ENCODE measurements at places on chromosomes 5 and 9. TPM values are rescaled to one million over a fixed set of nuclear protein-coding genes. Genes with fewer than 3 reads are reported as not detected.

Gene SEMA6A
- total RNA-seq = 105 TPM

Gene PCDHB11
- 4.7 TPM for total RNA-seq

Gene PITX1
- 16.2 TPM for total RNA-seq

Gene CCNI2
- 0.36 TPM for total RNA-seq

Gene ADAMTS2
- total RNA-seq = 2.1 TPM

Gene SLC45A2
- 2.4 TPM for total RNA-seq

Gene SLCO6A1
- 2.0 TPM for total RNA-seq

Gene MAMDC4
- total RNA-seq = 40.0 TPM

DNA sequence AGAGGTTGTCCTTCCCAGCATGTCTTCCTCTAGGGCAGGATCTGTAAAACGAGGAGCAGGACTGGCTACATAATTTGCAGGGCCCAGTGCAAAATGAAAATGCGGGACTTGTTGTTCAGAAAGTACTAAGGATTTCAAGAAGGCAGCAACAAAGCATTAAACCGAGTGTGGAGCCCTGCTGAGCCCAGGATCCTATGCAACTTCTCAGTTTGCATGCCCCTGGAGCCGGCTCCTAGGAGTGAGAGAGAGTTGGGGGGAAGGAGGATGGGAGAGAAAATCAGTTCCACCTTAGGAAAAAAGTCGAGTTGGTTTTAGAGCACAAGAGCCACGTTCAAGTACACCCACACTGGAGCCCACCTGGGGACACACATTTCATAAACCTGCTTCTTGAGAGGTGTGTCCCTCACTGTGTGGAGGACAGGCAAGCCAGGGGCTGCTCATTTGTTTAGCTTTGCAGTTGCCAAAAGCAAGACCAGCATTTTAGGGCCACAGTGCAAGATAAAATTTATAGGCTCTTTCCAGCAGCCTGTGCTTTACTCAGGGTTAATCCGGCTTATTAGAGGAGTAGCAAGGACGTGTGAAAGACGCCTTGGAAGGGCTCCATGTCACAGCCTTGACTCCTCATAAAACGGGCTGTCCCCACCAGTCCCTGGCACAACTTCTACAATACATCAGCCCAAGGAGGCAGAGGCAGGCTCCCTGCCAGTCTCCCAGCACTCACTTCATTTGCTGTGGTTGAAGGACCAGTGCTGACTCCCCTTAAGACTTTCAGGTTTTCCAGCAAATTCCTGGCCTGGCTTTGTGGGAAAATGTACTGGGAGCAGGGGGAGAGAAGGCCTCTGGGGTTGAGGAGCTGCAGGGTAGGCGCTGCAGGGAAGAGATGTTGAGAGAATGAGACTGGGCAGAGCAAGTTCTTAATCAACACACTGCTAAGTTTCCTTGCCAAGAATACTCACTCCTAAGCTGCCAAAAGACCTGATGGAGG, 159.7 kb upstream of the SEMA6A start:
- peaks cover 3% of the 10 kb centered on the region for H3K4me1 ChIP-seq
- no peaks in the 10 kb centered on the region for H3K36me3 ChIP-seq
- DNase-seq = no peak
- H3K27ac ChIP-seq = no peak overlapping the region

GRCh38 chr5:147400881-147401280, 109.0 kb downstream of the DPYSL3 start:
- DNase-seq = no peak
- H3K36me3 ChIP-seq = peaks cover 17% of the 10 kb centered on the region
- H3K4me1 ChIP-seq = no peaks in the 10 kb centered on the region
- no peak overlapping the region for H3K27ac ChIP-seq

GRCh38 chr5:39198127-39198526, 21.2 kb downstream of the FYB1 start:
- no peaks in the 10 kb centered on the region for H3K4me1 ChIP-seq
- DNase-seq = no peak
- H3K4me3 ChIP-seq = no peak overlapping the region
- H3K27ac ChIP-seq = no peak overlapping the region
- H3K27me3 ChIP-seq = peaks cover 5% of the 10 kb centered on the region

- peaks cover 23% of the 10 kb centered on the region for H3K4me1 ChIP-seq
- H3K36me3 ChIP-seq = no peaks in the 10 kb centered on the region
- no peak for DNase-seq
- H3K27me3 ChIP-seq = no peaks in the 10 kb centered on the region
- H3K4me3 ChIP-seq = no peak overlapping the region
Measured at GRCh38 chr5:64615895-64616294, 74.4 kb upstream of the SHISAL2B start.

DNA sequence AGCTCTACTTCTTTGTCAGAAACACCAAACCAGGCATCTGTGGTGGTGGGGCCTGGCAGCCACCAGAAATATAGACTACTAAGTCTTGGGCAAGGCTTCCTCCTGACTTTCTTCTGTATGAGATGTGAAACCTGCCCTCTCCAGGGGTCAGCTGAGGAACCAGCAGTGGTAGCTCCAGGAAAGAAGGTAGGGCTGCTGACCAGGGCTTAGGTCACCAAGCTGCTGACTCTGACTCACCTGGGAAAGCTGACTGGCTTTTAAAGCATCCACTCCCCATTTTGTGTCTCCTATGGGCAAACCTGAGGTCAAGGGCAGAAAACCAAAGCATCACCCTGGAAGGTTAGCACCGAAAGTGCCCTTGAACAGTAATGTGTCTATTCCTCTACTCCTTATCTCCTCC, 10.4 kb upstream of the SH3TC2 start:
- H3K36me3 ChIP-seq = no peaks in the 10 kb centered on the region
- no peak overlapping the region for H3K4me3 ChIP-seq
- DNase-seq = no peak
- H3K27me3 ChIP-seq = peaks cover 11% of the 10 kb centered on the region
- no peaks in the 10 kb centered on the region for H3K4me1 ChIP-seq

DNA sequence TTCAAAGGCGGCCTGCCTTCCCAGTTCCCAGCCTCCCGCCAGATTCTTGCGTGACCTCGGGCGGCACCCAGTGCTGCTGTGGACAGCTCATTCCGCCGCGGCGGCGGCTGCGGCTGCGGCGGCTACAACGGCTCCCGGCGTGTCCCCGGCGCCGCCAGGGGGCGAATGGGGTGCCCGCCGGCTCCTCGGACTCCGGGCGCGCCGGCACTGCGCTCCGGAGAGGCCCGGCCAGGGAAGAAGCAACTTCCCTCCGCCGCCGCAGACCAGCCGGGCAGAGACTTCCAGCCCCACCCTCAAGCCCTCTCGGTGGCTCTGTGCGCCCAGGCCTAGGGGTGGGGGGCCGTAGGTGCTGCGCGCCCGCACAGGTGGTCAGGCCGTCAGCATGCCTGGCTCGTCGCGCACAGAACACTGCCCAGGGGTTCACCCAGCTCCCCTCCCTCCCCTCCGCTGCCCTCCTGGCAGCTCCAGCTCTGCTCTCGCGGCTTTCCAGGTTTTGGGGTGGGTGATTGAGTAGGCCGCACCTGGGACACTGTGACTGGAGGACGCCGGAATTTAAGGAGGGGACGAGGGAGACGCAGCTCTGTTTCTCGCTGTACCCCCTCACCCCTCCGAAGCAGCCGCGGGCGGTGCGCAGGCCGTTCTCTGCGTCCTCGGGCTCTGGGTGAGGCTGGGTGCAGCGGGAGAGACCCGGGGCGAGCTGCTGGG, 20.2 kb downstream of the IGIP start:
- peaks cover 6% of the 10 kb centered on the region for H3K4me1 ChIP-seq
- H3K4me3 ChIP-seq = peak overlapping the region; percentile 70
- peak; percentile 72 for DNase-seq
- H3K27ac ChIP-seq = no peak overlapping the region

DNA sequence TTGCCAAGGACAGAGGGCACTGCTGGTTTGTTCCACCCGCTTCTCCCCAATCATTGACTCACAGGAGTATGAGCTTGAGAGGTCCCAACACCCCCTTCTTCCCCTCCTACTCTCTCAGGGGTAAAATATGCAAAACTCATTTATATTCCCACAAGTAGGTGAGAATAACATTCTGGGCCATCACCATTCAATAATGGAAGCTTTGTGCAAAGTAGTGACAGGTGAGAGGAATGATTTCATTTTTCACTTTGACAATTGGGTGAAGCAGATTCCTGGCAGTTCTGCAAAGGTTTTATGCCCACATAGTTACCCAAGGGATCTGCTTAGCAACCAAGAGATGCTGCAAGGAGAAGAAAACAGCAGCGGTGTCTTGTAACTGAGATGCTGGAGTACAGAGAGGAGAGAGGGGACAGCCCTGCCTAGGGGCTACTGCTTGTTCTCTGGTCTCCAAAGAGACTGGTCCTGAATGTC, 137.6 kb downstream of the CMYA5 start:
- H3K36me3 ChIP-seq = no peaks in the 10 kb centered on the region
- no peak for DNase-seq
- H3K27ac ChIP-seq = no peak overlapping the region
- no peak overlapping the region for H3K4me3 ChIP-seq

DNA sequence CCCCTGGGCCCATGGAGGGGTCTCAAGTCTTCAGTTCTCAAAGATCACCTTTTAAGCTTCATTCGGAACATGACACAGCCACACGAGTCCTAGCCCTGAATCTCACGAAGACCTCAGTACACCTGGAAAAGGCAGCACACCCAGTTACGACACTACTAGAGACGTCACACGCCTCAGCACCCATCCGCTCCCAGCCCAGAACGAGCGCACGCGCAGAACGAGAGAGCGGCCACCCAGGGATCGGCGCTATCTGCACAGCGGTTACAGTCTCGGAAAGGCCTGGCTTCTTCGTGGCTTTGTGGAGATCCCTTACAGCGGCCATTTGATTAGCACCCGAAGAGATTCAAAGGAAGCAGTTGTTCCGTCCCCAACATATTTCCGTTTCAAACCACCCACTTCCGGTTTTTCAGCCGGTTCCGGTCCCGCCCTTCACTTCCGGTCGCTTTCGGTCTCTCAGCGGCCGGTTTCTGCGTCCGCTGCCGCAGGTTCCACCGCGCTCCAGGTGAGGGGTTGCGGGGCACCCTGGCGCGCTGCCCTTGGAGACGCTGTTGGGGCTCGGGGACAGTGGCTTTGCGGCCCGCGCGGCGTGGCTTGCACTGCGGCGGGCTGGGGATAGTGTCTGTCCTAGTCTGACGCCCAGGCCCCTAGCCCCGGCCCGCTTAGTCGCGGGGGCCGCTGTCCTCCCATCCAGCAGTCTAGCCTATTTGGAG, at the start of gene UBLCP1:
UBLCP1 (plus strand) TSS at position 432 of the 710 bp plus-strand sequence. CDS start 5,626 bp downstream, outside the sequence.
- peaks cover 16% of the 10 kb centered on the region for H3K36me3 ChIP-seq
- peak; percentile 60 for DNase-seq
- H3K27me3 ChIP-seq = peaks cover 26% of the 10 kb centered on the region
- peak within 1 kb of the TSS; percentile 85 for H3K4me3 ChIP-seq
- peak within 1 kb of the TSS; percentile 96 for H3K27ac ChIP-seq
- H3K4me1 ChIP-seq = peaks cover 9% of the 10 kb centered on the region

DNA sequence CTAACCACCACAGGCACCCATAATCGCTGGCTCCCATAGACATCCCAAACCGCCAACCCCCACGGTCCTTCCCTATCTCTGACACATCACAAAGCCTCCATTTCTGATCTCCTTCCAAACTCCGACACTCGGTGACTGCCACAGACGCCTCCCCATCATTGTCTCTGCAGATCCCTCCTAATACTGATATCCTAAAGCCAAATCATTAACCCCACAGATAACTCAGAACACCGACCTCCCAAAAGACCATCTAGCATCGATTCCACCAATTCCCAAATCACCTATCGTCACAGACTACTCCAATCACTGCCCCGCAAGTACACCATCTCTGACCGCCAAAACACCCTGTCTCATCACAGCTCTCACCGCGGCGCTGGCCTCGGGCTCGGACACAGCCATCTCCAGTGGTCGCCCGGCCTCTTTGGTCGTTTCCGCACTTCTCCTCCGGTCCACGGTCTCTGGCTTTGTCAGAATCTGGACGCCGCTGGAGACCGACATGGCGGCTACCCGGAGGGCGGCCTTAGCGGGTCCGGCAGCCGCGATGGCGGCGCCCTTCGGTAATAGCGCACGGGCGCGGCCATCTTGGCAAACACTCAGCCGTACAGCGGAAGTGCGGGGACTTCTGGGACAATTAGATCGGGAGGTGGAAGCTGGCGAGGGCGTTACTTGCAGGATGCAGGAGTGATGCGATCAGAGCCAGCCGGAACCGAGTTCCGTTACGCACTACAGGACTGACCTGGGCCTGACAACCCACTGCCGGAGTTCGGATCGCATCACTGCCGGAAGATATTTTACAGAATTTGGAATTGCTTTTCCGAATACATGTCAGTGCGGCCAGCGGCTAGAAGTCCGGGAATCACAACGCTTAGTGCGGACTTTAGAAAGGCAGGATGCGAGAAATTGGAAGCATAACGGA, at the start of gene ZFP37:
ZFP37 (minus strand) TSS at position 534 of the 916 bp plus-strand sequence; CDS start at position 498, 36 bp downstream.
- peaks cover 12% of the 10 kb centered on the region for H3K27me3 ChIP-seq
- H3K36me3 ChIP-seq = no peaks in the 10 kb centered on the region
- DNase-seq = peak; percentile 73
- H3K27ac ChIP-seq = no peak within 1 kb of the TSS

- no peaks in the 10 kb centered on the region for H3K27me3 ChIP-seq
- peaks cover 7% of the 10 kb centered on the region for H3K36me3 ChIP-seq
- no peak for DNase-seq
Measured at GRCh38 chr5:150052956-150053712, 33.2 kb downstream of the CSF1R start.

- DNase-seq = no peak
- no peaks in the 10 kb centered on the region for H3K27me3 ChIP-seq
- no peaks in the 10 kb centered on the region for H3K4me1 ChIP-seq
- H3K27ac ChIP-seq = no peak overlapping the region
- no peak overlapping the region for H3K4me3 ChIP-seq
- no peaks in the 10 kb centered on the region for H3K36me3 ChIP-seq
Measured at GRCh38 chr9:94150279-94150828, 66.1 kb downstream of the PTPDC1 start.

GRCh38 chr5:56176871-56177533, 56.1 kb downstream of the ANKRD55 start:
- H3K4me3 ChIP-seq = no peak overlapping the region
- no peak overlapping the region for H3K27ac ChIP-seq
- no peaks in the 10 kb centered on the region for H3K4me1 ChIP-seq
- no peaks in the 10 kb centered on the region for H3K27me3 ChIP-seq

- no peak overlapping the region for H3K27ac ChIP-seq
- H3K36me3 ChIP-seq = no peaks in the 10 kb centered on the region
- H3K27me3 ChIP-seq = peaks cover 7% of the 10 kb centered on the region
- no peak overlapping the region for H3K4me3 ChIP-seq
- peaks cover 2% of the 10 kb centered on the region for H3K4me1 ChIP-seq
- no peak for DNase-seq
Measured at GRCh38 chr5:10768328-10768899, 7.4 kb upstream of the DAP start.

GRCh38 chr5:168578538-168579487, at the start of gene PANK3:
PANK3 (minus strand) TSS chr5:168579368; CDS start chr5:168579283, 85 bp downstream.
- H3K36me3 ChIP-seq = peaks cover 6% of the 10 kb centered on the region
- H3K27me3 ChIP-seq = no peaks in the 10 kb centered on the region
- no peak for DNase-seq
- peak within 1 kb of the TSS; percentile 98 for H3K27ac ChIP-seq
- peaks cover 24% of the 10 kb centered on the region for H3K4me1 ChIP-seq
- peak within 1 kb of the TSS; percentile 97 for H3K4me3 ChIP-seq

DNA sequence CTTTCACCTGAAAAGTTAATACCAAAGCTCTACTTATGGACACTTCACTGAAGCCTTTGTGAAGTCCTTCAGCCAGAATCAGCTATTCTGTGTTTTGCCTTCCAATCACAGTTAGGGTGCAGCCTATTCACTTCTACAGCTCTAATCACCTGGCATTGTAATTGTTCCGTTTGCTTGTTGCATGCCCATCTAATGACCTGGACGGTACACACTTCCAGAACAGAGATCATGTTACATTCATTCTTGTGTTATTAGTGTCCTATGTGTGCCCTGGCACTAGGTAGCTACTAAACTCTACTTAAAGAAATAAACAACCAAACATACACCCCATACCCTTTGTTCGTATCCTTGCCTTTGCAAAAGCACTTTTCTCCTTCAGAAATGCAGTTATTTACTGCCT, 1162.9 kb upstream of the WWC1 start:
- no peak for DNase-seq
- no peaks in the 10 kb centered on the region for H3K36me3 ChIP-seq
- peaks cover 6% of the 10 kb centered on the region for H3K4me1 ChIP-seq

GRCh38 chr9:80964374-80964773, 725.0 kb downstream of the TLE1 start:
- peaks cover 3% of the 10 kb centered on the region for H3K4me1 ChIP-seq
- DNase-seq = no peak
- H3K4me3 ChIP-seq = no peak overlapping the region
- peaks cover 2% of the 10 kb centered on the region for H3K36me3 ChIP-seq

All from progenitor cell of endocrine pancreas (in vitro differentiated cells).